ENCODE measurements at places on chromosomes 7 and 10.

DNA sequence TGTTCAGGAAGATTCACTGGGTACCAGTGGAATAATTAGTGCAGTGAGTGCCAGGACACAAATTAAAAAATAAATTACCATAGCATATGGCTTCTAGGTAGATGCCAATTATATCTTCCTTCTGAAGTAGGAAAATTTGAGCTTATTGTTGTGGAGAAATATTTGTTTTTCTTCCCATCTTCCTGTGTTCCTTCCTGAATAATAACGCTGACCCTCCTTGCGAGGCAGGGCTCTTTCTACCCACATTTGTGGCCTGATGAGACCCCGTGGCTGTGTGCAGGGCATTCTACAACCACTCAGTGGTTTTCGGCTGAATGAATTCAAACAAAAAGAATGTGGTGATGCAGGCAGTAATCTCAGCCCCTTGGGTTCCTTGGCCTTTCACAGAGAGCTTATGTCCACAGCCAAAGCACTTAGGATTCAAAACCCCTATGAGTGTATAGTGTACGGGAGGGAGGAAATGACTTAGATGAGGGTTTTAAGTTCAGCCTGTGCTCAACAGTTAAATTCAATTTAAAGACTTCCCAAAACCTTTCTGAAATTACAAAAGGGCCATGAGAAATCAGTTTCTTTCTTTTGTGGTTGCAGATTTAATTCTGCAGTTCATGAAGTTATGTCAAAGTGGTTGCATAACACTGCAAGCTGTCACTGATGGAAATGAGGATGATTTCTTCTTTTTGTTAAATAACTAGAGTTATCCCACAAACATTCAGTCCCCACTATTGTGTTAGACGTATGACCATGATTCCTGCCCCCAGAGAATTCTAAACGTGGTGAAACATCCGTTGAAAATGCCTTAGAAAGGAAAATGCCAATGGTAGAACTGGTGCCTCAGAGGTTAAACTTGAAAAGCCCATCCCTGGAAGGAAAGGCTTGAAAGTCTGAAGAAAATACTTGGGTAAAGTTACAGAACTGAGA, 255.3 kb downstream of the FZD1 start:
- DNase-seq = no peak

- no peak for DNase-seq
Measured at GRCh38 chr7:107164092-107164491, 4.7 kb upstream of the HBP1 start.

- no peak for DNase-seq
Measured at GRCh38 chr7:90657481-90657880, 61.4 kb downstream of the CDK14 start.

DNA sequence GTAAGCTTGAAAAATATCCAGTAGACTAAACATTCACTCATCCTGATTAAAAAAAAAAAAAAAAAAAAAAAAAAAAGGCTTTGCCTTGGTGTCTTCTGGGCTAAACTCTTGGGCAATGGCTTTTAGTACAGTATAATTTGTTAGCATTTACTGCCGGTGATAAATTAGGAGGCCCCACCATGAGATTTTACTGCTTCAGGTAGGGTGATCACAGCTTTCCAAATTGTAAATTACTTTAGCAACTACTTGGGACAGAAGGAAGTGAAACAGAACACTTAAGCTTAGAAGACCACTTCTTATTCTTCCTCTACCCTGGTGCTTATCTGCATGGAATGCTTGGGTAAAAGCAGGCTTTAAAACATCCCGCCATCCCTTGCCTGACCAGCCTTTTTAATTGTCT, 152.1 kb downstream of the HIBADH start:
- DNase-seq = no peak

- DNase-seq = no peak
Measured at GRCh38 chr7:15845461-15845860, 159.0 kb upstream of the MEOX2 start.

DNA sequence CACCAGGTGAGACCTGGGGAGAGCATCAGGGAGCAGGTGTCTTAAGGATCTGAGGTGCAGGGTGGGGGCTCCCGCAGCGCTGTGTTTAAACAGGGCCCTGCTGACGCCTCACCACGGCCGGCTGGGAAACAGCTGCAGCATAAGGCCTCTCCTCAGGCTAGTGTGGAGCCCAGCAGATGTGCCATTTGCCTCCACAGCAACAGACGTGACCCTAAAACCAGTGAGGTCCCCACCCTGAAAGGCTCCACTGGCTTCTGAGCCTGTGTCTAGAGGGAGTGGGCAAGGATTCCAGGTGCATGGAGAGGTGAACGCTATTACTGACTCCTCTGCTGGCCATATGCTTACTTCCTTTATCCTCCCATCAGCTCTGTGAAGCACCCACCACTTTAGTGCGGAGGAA, 47.8 kb downstream of the SYPL1 start:
- DNase-seq = no peak

- DNase-seq = no peak
Measured at GRCh38 chr7:25476863-25477499, 248.7 kb upstream of the NPVF start.

DNA sequence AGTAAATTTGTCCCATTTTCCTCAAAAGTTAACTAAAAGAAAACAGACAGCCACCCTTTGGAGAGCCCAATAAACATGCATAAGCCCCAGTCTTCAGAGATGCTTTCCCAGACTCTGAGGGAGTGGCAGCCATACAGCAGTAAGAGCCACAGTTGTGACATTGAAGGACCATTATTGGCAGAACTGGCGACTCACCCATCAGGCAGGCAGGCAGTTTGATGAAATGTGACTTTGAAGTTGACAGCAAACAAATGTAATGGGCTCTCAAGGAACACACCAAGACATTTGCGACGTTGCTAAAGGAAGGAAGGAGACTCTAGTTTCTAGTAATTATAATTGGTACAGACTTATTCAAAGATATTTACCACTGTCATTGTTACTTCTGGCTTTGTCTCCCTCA, 287.5 kb upstream of the PHYHIPL start:
- no peak for DNase-seq

DNA sequence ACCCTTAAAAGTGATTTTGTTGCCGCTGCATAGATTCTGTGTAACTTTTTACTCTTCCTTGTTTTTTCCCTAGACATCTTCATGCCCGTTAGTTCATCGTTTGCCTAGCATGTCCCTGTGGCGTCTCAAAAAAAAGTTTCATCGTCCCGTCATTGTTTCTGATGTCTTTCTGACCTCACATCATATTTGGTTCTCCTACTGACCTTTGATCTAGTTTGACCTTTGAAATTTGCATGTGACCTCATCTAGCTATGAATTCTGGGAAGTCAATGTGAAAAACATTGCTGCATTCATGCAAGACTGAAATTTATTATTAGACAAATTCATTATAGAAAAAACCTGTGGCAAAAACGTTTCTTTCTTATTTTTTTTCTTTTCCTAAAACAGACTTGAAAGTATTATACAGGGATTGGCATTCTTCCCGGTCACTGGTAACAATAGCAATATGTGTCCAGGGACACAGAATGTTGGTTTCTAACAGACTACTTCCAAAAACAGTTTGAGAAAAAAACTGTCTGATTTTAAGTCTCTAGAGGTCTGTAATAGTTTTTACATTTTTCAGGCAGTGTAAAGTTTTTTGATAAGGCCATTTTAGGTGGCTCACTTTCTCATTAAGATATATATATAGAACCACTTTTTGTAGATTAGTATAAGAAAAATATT, 280.9 kb downstream of the USP6NL start:
- DNase-seq = no peak

DNA sequence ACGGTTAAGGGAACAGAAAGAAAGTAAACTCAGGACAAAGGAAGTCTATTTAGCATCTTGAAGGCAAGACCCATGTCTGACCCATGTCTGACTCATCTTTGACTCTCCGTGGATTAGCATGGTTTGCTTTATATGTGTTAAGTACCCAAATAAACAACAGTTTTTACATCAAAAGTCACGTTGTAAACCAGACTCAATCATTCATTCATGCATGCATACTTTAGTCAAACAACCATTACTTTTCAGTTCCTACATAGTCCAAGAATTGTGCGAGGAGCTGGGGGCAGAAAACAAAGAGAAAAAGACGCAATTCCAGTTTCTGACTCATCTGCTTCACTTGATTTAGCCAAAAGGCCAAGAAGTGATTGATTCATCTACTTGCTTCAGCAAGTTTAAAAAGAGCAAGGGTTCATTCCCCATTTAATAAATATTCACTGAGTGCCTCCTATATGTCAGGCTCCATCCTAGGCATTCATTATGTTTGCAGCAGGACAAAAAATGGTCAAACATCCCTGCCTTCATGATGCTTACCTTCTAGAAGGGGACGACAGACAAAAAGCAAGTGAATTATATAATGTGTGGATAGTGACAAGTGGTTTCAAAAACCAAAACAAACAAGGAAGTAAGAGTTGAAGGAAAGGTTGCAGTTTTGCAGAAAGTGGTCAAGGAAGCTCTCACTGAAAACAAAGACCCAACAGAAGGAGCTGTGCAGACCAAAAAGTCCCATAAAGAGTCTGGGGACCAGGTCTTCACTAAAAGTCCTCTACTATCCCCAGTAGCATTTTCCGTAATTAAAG, 116.2 kb downstream of the FAM107B start:
- no peak for DNase-seq
